NCI-H1092 (cell line): ENCODE measurements at places on chromosomes 11 and 22.

- DNase-seq, result no peak
Measured at GRCh38 chr11:65849771-65850216, 8.2 kb downstream of the CFL1 start.

GRCh38 chr22:28594797-28595462 lies 84.7 kb downstream of the TTC28 start:
- DNase-seq, result peak; percentile 56

GRCh38 chr11:132935383-132935782 lies 596.9 kb downstream of the OPCML start:
- DNase-seq, result no peak

DNA sequence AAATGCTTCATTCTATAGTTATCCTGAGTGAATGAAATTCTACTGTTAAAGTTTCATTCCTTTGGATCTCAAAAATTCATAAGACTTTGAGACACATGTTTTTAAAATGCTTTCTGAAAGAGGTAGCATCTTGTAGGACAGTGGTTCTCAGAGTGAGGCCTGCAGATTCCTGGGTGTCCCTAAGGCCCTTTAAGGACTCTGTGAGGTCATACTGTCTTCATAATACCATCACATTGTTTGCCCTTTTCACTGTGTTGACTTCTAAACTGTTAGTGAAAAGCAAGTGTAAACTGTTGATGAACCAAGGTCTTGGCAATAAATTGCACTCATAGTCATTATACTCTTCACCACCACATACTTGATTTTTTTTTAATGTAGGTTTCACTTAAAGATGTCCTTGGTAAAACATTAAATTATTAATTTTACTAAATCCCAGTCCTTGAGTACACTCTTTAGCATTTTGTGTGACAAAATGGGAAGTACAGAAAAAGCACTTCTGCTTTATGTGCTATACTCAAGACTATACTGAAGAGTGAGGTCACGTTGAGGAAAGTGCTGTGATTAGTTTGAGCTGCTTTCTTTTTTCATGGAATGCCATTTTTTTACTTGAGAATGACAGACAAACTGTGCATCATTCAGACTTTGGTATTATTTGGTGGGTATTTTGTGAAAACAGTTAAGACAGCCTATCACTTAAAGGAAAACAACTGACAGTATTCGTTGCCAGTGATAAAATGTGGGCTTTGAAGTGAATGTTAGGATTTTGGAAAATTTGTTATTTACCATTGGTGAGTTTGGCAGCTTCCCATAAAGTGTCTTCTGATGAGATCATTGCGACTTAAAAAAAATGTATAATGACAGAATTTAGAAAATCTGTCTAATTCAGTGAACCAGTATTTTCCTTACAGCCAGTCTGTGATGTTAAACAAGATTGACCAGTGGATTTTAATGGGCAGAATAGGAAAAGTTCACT lies 61.1 kb downstream of the SPECC1L start:
- no peak for DNase-seq
